ENCODE measurements at places on chromosomes 7 and 10.

DNA sequence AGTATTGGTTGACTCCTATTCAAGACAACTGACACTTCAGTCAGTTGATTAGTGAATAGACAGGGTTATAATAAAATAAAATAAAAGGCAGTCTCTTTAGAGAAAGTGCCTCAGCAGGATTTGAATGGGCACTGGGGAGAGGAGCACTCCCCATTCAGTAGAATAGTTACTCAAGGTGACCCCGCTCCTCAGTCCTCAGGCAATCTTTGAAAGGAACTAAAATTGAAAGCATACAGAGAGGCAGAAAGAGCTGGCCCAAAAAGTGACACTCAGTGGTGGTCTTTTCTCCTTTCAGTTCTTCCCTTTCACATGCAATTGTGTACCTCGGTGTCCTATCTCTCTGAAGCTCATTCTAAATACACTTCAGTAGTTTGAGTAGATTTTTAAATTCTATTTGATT is 47.4 kb upstream of the MACC1 start:
- DNase-seq = no peak

GRCh38 chr10:78116361-78116760 is 82.7 kb downstream of the RPS24 start:
- no peak for DNase-seq

GRCh38 chr7:106312099-106312871 is 27.5 kb upstream of the NAMPT start:
- DNase-seq = no peak

DNA sequence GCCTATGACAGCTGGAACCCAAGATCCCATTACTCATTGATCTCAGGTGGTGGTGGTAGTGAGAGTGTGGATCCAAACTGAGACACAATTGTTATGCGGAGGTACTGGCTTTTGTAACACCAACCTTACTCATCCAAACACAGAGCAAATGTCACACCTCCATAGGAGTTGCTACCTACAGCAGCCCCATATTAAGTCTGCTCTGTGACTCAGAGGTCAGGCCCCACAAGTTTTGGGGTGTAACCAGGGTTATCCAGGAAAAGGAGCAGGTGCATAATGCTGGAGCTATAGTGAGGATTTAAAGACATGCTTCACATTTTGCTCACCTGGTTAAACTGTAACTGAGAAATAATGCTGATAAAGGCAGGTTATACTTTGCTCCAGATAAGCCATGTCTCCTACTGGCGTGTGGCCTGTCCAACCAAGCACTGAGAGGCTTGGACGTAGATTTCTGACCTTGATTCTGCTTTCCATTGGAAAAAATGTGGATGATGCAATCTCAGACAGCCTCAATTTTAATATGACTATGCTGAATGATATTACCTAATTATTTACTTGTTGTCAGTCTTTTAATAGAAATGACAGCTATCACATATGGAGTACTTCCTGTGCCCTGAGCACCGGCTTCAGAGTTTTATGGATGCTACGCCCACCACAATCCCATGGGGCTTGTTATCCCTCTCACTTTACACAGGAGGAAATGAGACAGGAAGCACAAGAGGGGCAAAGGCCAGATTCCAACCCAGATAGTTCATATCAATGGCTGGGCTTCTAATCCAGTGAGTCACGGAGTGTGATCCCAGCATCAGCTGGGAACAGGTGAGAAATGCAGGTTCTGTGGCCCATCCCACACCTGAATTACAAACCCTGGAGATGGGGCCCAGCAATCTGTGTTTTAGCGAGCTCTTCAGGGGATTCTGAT is 181.3 kb downstream of the CHN2 start:
- DNase-seq = no peak
